AG09309 (cell line): ENCODE measurements at places on chromosomes 7 and 10.
A peak's percentile ranks its signal among the peaks of the same experiment; 100 is the strongest.

DNA sequence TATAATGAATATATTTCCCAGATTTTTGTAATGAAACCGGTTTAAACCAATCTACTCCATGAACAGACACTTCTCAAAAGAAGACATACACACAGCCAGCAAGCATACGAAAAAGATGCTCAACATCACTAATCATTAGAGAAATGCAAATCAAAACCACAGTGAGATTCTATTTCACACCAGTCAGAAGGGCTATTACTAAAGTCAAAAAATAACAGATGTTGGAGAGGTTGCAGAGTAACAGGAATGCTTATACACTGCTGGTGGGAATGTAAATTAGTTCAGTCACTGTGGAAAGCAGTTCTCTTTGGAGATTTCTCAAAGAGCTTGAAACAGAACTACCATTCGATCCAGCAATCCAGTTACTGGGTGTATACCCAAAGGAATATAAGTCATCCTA is 240.7 kb downstream of the TSPAN12 start:
- no peak for DNase-seq

DNA sequence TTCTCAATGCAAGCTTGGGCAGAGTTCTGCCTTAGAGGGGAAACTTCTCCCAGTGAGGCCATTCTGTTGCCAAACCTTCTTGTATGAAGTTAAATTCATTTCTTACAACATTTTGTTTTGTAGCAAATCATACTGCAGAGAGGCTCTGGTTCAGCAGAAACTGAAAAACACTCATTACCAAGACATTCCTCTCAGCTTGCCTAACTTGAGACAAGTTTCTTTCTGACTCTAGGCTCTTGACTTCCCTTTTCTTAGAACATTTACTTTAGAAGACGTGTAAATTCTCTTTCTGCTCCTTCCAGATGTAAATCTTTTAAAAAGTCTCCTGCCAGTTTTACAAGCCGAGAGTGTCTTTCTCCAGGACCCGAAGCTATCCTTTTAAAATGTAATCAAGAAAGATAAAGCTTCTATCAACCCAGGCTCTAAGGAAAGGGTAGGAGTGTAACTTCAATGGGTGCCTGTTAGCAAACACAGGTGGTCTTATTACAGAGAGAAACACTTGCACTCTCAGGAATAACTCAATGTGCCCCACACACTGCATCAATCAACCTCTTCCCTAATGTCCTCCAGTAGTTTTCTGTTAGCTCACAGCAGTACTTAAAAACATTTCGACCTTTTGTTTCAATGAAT is 80.5 kb upstream of the TAS2R16 start:
- DNase-seq = no peak

- DNase-seq = no peak
Measured at GRCh38 chr10:94232711-94233383, 129.9 kb downstream of the NOC3L start.

GRCh38 chr10:117419921-117420320 is 44.7 kb upstream of the PDZD8 start:
- no peak for DNase-seq

GRCh38 chr7:5283421-5284303 is 919 bp downstream of the SLC29A4 start:
- no peak for DNase-seq

DNA sequence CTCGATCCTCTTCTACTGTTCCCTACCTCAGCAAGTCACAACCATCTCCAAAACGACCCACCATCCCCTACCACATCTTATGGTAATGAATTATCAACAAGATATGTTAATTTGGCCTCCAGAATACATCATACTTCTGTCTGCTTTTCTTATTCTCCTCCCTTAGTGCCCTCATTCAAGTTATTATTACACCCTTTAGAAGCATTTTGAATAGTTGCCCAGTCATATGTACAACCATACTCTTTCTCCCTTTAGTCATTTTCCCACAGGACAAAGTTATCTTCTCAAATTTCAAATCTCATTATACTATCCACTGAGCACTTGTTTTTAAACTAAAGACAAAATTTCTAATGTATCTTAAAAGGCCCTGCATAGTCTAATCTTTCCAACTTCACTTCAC is 71.0 kb downstream of the GNAT3 start:
- DNase-seq = no peak

- no peak for DNase-seq
Measured at GRCh38 chr10:1724921-1725488, 12.3 kb downstream of the ADARB2 start.

DNA sequence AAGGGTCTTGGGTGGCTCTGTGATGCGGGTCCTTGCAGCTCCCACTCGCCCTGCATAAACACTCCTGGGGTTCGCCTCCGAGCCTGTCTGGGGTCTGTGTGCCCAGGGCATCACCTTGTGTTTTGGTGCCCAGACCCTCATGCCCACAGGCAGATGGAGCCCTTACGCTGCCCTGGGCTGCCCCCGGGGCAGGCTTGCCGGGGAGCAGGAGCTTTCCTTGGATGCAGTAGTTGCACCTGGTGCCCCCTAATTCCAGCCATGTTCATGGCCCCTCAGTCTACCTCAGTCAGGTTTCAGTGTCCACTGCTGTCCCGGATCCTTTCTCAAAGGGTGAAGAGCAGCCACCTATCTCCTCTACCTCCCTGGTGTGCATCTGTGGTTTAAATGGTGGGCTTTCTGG is 396.0 kb downstream of the PTPRN2 start:
- DNase-seq = no peak

GRCh38 chr7:17027143-17027788 is 145.5 kb upstream of the AGR3 start:
- no peak for DNase-seq

- no peak for DNase-seq
Measured at GRCh38 chr10:133481086-133481643, 27.4 kb downstream of the SCART1 start.

- DNase-seq = no peak
Measured at GRCh38 chr7:46651070-46651469, 730.0 kb upstream of the IGFBP3 start.

DNA sequence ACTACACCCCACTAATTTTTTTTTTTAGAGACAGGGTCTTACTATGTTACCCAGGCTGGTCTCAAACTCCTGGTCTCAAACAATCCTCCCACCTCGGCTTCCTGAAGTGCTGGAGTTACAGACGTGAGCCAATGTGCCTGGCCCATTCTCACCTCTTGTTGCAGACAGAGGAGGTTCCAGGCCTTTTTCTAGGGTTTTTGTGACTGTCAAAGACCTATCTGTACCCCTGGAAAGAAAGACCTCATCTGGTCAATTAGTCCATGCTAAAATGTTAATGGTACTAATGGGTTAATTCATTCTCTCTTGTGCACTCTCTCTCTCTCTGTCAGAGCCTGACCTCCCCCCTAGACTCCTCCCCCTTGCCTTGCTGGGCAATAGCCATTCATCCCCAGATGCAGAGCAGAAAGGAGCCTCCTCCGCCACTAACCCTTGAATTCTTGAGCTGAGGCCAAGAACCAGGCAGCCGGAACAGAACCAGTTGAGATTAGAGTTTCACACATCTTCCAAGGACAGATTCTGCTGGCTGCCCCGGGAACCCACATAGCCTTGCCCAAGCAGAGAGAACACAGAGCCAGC is 209.7 kb downstream of the SKIDA1 start:
- DNase-seq = peak; percentile 79
